Panc1 (cell line): ENCODE measurements at places on chromosomes 2 and 18. TPM values are rescaled to one million over a fixed set of nuclear protein-coding genes. Genes with fewer than 3 reads are reported as not detected.

EFHD1 gene
- total RNA-seq: 73.5 TPM

PDCD1 gene
- total RNA-seq: 0.15 TPM

ASTL gene
- total RNA-seq: 0.18 TPM

FRZB gene
- total RNA-seq: 0.08 TPM

PLB1 gene
- total RNA-seq: 0.80 TPM

PTRHD1 gene
- 55.1 TPM for total RNA-seq

SELENOI gene
- 28.5 TPM for total RNA-seq
